ENCODE measurements at places on chromosomes 16 and 17.

- no peak for DNase-seq
Observed at GRCh38 chr16:68251832-68252231, 6.7 kb downstream of the PLA2G15 start.

- no peak for DNase-seq
Observed at GRCh38 chr17:4440690-4441686, 7.2 kb downstream of the SPNS3 start.

- DNase-seq = no peak
Observed at GRCh38 chr17:50939795-50940684, 73.9 kb upstream of the TOB1 start.

DNA sequence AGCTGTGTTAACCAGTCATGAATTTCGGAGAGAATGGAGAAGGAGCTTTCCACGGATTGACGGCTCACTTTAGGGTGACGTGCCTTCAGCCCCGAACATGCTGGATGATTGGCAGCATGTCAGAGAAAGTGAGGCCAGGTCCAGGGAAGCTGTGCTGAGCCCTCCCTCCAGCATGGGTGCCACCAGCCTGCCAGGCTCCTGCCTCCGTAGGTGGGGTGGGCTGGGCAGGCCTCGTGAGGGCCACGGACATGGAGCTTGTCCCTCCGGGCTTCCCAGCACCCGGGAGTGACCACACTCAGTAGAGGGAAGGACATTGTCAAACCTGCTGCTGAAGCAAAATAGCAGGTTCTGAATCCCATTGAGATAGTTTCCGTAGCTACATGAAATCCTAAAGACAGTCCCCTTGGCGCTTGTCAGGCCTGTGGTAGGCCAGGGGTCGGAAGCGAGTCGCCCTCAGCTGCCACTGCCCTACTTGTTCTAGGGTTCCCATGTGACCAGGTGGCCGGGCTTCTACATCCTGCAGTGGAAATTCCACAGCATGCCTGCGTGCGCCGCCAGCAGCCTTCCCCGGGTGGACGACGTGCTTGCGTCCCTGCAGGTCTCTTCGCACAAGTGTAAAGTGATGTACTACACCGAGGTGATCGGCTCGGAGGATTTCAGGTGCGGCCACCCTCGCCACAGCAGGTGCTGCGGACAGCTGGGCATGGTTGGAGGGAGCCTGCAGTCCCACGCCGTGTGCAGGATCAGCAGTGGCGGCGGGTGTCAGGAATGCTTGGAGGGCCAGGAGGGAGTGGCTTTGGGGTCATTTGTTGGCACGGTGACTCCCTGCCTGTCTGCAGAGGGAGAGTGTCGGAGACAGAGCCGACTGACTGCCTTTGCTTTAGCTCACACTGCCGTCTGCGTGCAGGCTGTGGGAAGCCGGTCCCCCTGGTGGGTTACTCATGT is 72.3 kb downstream of the SEC14L1 start:
- no peak for DNase-seq

- DNase-seq = no peak
Observed at GRCh38 chr17:81251709-81252301, 12.7 kb downstream of the NDUFAF8 start.
